ENCODE measurements at places on chromosomes 5 and 9. TPM values are rescaled to one million over a fixed set of nuclear protein-coding genes. Genes with fewer than 3 reads are reported as not detected.

The TRIP13 gene
- 0.69 TPM for total RNA-seq

GRCh38 chr9:127140842-127141675 is 18.6 kb upstream of the ANGPTL2 start:
- no peak overlapping the region for H3K27ac ChIP-seq
- H3K36me3 ChIP-seq, result no peaks in the 10 kb centered on the region
- no peak overlapping the region for H3K4me3 ChIP-seq
- H3K4me1 ChIP-seq, result no peaks in the 10 kb centered on the region

The TCF7 gene
- 8.3 TPM for total RNA-seq

GRCh38 chr5:14447958-14448911 is 133.4 kb upstream of the OTULINL start:
- peaks cover 59% of the 10 kb centered on the region for H3K4me1 ChIP-seq
- H3K36me3 ChIP-seq, result no peaks in the 10 kb centered on the region
- peak overlapping the region; percentile 2 for H3K4me3 ChIP-seq
- no peaks in the 10 kb centered on the region for H3K27me3 ChIP-seq
- H3K27ac ChIP-seq, result peak overlapping the region; percentile 57
- DNase-seq, result peak; percentile 28

The PCDHA13 gene
- 0.38 TPM for total RNA-seq

The LCN1 gene
- total RNA-seq, result not detected
